ENCODE measurements at places on chromosomes 7 and 10.

DNA sequence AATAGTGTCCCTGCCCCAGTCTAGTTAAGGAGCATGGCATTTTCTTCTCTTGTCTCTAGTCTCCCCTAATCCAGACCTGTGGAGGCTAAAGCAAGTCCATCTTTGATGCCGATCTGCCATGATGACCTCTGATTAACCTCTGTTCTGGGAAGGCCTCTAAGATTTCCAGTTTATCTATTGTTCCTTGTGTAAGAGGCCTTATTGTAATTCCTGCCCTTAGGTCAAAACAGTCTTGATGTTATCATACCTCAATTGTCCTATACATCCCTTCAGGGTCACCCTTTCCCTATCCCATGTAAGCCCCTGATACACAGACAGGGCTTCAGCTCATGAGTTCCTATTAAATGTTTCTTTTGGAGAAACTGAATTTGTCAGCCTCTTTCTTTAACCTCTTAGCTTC, 4.9 kb upstream of the ZMIZ2 start:
- no peak for DNase-seq

GRCh38 chr10:46516660-46517416, 39.6 kb downstream of the GPRIN2 start:
- DNase-seq: no peak

DNA sequence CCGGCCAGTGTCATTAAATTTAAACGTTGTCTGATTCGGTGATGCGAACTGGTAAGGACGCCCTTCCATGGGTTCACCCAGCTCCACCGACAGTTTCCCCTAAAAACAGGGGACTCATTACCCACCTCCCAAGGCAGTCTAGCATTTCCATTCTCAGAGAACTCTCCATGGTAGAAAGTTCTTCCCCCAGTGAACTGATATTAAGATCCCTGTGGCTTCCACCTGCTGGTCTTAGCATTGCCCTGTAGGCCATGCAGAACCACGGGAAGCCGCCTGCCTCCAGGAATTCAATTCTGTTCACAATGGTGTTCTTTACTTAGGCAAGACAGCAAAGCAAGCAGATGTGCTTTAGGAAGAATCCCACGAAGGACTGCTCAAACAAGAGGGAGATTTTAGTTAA, 128.9 kb upstream of the NANOS1 start:
- DNase-seq: no peak

- no peak for DNase-seq
Observed at GRCh38 chr10:92734301-92734700, 44.5 kb downstream of the HHEX start.

DNA sequence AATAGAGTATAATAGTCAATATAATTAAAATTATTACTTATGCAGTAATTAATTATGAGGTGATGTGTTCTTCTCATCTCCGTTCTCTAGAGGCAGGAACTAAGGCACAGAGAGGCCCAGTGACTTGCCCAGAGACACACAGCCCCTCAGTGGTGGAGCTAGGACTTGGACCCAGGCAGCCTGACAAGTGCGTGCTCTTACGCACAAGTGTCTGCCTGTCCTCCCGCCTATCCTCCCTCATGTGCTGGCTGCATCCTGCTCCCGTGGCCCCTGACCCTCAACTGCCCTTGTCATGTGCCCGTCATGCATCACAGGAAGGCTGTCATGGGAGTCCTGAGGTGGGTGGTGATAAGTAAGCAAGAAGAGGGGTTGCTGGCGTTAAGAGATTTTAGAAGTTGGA, 14.3 kb downstream of the IL2RA start:
- no peak for DNase-seq

All from T-helper 1 cell (primary cell).